Lower lobe of right lung (tissue), 2 donors: ENCODE measurements at places on chromosomes 4 and X.

DNA sequence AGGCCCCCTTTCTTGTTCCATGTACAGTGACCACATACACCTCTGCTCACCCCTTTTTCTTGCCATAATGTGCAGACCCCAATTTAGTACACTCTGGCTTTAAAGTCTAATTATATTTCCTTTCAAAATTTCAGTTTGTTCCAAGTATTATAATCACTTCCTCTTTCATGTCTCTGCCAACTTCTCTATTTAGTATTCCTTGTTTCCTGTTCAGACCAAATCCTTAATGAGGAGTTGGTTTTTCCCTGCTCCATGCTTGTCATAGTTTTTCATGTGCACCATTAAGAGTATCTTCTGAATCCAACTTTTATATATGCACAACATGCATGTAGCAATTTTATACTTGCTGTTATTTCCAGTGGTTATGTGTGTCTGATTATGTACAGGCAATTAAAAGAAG is 32.3 kb downstream of the USP53 start:
- DNase-seq: no peak

- DNase-seq: no peak
Measured at GRCh38 chrX:134533952-134534351, 74.0 kb downstream of the HPRT1 start.

GRCh38 chr4:124449881-124450280 is 262.7 kb downstream of the ANKRD50 start:
- DNase-seq: no peak

DNA sequence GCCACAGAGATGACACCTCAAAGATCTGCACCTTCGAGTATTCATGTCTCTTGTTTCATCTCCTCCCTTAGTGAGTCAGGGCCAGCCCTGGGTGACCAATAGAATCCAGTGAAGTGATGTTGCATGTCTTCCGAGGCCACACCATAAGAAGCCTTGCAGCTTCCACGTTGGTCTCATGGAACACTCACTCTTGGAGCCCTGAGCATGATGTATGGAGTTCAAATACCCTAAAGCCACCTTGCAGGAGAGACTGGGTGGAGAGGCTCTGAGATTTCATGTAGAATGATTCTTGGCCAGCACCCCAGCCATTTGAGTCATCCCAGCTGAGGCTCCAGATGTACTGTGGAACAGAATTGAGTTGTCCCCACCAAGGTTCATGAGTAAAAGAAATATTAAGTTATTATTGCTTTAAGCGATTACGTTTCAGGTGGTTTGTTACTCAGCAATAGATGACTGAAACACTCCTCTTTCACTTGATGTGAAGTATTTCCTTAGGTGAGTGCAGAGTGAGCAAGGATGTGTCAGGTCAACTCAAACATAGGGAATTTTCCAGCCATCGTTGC is 5.0 kb upstream of the RP2 start:
- DNase-seq: no peak

GRCh38 chrX:140983730-140984129 is 18.7 kb upstream of the SPANXB1 start:
- no peak for DNase-seq

GRCh38 chr4:150679765-150680343 is 97.9 kb downstream of the MAB21L2 start:
- no peak for DNase-seq

- DNase-seq: no peak
Measured at GRCh38 chr4:150096625-150097024, 18.4 kb downstream of the DCLK2 start.

DNA sequence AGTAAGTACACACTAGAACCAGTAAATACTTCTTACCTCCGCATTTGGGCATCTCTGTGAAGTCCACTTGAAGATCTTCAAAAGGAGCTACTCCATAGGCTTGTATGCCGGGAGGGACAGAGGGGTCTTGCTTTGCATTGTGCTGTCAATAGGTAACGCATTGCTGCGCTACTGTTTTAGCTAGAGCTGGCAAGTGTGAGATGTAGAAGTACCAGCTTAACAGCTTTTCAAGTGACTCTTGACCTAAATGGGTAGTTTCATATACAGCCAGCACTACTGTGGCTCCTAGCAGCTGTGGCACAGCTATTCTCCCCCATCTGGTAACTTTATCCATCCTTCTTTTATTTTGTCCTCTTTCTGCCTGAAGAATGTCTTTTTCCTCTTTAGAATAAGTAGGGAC is 205.3 kb upstream of the KLF8 start:
- no peak for DNase-seq

- DNase-seq: no peak
Measured at GRCh38 chr4:87391576-87392054, 627 bp upstream of the HSD17B11 start.
